ENCODE measurements at places on chromosomes 13 and 19.

DNA sequence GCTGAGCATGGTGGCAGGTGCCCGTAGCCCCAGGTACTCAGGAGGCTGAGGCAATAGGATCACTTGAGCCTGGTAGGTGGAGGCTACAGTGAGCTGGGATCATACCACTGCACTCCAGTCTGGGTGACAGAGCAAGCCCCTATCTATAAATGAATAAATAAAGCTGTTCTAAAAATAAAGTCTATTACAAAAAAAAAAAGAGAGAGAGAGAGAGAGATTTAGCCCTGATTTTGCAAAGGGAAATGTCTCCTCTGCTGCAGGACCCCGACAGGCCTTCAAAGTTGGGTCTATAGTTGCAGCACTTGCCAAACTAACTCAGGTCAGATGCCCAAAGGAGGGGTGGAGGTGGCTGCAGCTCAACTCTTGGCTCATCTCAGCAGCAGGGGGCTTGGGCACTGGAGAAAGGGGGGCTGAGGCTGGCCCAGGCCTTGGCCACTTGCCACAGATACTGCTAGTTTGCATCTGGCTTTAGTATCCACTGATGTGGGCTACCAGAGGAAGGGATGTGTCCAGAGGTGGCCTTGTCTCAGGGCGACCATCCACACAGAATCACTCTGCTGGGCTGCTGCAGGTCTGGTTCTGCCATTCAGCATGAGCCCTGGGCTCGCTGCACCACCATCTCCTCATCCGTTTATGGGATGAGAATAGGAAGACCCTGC lies 30.8 kb upstream of the AKT2 start:
- no peak for DNase-seq

GRCh38 chr13:93953841-93954240 lies 525.6 kb downstream of the DCT start:
- DNase-seq: no peak

GRCh38 chr13:44394658-44395057 lies 21.0 kb downstream of the SERP2 start:
- DNase-seq: no peak

GRCh38 chr13:23995283-23996073 lies 98.2 kb upstream of the C1QTNF9B start:
- no peak for DNase-seq

GRCh38 chr13:50203256-50203941 lies 188.2 kb downstream of the KCNRG start:
- no peak for DNase-seq

DNA sequence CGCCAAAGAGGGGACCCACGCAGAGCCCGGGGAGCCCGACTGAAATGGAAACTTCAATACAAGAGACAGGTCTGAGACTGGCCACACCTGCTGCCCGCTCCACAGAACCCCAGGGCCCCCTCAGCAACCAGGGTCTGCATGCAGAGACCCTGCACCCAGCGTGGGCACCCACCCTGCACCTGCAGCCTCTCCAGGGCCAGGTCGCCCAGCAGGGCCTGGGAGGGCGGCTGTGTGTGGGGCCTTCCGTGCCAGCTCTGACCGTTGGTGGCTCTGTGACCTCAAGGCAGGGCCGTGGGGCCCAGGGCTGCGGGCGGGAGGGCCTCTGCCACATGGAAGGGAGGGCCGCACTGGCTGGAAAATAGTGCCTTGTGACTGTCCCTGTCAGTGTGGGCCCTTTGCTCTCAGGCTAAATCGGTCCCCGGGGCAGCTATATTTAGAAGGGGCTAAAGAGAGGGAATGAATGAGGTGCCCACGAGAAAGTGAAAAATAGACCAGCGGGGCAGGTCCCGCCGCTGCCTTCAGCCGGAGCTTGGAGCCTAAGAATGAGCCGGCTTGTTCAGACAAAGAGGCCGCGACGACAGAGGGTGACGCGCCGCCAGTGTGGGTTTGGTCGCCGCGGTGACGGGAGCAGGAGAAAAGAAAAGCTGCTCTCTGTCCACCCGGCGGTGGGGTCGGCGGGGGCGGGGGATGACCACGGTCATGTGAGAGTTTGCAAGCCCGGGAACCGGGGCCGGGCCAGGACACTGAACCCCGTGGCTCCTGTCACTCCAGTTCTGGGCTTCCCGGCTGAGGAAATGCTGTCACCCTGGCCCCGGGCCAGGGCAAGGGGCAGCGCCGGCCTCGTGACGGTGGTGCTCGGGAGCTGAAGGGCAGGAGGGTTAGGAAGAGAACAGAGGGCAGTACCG lies 70.5 kb downstream of the GADD45B start:
- DNase-seq: no peak

GRCh38 chr13:35909837-35910540 lies 221.2 kb downstream of the DCLK1 start:
- DNase-seq: no peak

DNA sequence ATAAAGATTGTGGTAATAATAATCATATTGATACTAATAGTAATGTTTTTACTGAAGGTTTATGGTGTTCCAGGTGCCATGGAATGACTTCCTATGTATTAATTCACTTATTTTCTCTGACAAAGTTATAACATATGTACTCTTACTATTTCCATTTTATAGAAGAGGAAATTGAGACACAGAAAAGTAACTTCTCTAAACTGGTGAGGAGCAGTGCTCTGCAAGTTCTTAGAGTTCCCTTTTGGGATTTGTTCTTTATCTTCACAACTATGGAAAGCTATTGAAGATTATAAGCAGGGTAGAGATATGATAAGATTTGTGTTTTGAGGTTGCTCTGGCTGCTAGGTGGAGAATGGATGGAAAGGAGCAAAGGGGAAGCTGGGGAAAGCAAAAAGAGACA lies 83.9 kb upstream of the OLFM4 start:
- DNase-seq: no peak

GRCh38 chr13:96460609-96461008 lies 370.7 kb downstream of the HS6ST3 start:
- DNase-seq: no peak

GRCh38 chr19:31348481-31349159 lies 616 bp downstream of the TSHZ3 start:
- DNase-seq: no peak

- DNase-seq: no peak
These were observed 31.5 kb upstream of the MEDAG start for GRCh38 chr13:30874561-30874960.

DNA sequence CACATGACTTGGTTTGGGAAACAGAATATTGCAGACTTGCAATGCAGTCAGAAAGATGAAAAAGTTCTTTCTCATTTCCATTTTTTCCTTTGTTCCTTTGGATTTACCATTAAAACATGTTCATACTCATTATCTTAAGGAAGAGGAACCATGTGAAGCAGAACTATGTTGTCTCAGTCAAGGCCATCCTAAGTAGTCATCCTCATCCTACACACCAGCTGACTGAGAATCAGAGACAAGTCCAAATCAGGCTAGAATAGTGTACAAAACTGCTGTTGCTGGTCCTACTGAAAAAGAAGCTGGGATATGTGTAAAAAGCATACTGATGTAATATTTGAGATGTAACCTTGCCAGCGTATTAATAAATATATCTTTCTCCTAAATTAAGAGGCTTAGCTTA lies 433.4 kb downstream of the SLITRK5 start:
- DNase-seq: no peak

DNA sequence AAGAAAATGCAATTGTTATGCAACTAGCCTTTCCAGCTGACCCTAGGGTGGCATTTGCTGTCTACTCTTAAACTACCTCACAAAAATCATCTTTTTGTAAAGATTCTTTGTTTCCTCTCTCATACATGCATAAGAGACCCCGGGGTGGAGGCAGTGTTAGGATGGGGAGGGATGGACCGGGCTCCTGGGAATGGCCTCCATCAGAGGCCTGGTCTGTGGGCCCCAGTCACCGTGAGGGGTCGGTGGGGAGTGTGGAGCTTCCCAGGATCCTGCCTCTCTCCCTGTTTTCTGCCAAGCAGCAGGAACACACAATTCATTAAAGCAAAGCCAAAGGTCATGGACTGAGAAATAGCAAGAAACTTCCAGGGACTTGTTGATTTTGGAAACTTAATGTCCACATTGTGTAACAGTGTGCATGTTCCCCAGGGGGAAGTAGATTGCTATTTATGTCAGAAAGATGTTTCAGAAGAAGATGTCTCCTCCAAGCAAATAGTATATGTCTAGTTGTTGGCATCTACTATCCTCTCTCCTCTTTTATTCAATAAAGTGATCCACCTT lies 241.4 kb downstream of the ENOX1 start:
- no peak for DNase-seq

DNA sequence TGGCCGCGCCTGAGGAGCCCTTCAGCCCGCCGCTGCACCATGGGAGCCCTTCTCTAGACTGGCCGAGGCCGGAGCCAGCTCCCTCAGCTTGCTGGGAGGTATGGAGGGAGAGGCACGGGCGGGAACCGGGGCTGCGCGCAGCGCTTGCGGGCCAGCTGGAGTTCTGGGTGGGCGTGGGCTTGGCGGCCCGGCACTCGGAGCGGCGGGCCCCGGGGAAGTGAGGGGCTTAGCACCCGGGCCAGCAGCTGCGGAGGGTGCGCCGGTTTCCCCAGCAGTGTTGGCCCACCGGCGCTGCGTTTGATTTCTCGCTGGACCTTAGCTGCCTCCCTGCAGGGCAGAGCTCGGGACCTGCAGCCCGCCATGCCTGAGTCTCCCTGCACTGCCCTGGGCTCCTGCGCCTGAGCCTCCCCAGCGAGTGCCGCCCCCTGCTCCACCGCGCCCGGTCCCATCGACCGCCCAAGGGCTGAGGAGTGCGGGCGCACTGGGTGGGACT lies 1890.0 kb upstream of the PCDH20 start:
- DNase-seq: no peak

- no peak for DNase-seq
These were observed 6.4 kb downstream of the EPN1 start for GRCh38 chr19:55681131-55682092.

GRCh38 chr13:94435604-94436226 lies 43.8 kb downstream of the DCT start:
- DNase-seq: peak; percentile 82

DNA sequence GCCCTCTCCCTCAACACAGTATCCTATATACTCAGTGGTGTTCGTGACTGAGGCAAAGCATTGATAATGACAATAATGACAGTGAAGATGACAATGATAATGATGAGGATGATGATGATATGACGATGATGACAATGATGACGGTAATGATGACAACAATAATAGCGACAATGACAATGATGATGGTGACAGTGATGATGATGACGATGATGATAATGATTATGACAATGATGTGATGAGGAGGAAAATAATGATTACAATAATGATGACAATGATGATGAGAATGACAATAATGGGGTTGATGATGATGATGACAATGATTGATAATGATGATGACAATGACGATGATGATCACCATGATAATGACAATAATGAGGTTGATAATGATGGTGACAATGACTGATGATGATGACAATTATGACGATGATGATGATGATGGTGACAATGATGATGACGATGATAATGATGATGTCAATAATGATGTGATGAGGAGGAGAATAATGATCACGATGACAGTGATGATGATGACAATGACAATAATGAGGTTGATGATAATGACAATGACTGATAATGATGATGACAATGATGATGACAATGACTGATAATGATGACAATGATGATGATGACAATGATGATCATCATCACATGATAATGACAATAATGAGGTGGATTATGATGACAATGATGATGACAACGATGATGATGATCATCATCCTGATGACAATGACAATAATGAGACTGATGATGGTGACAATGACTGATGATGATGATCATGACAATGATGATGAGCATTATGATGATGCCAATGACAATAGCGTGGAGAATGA lies 16.7 kb downstream of the ELSPBP1 start:
- DNase-seq: no peak

DNA sequence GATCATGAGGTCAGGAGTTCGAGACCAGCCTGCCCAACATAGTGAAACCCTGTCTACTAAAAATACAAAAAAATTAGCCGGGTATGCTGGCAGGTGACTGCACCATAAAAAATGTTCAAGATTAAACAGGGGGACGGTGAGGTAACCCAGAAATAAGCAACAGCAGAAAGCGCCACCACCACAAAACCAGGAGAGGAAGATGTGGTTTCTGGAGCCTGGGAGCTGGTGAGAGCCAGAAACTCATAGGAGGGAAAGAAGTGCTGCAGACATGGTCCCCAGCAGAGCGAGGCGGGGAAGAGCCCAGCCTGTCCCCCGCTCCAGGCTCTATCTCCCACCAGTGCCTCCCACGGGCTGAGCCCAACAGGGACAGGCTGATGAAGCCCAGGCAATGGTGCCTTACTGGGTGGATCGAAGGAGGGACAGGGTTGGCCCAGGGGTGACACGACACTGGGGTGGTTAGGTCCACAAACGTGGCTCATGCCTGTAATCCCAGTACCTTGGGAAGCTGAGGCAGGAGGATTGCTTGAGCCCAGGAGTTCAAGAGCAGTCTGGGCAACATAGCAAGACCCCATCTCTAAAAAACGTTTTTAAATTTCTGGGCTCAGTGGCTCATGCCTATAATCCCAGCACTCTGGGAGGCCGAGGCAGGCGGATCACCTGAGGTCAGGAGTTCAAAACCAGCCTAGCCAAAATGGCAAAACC lies 19.0 kb downstream of the SPC24 start:
- no peak for DNase-seq

- no peak for DNase-seq
These were observed 171.9 kb downstream of the TBC1D4 start for GRCh38 chr13:75309981-75310580.

DNA sequence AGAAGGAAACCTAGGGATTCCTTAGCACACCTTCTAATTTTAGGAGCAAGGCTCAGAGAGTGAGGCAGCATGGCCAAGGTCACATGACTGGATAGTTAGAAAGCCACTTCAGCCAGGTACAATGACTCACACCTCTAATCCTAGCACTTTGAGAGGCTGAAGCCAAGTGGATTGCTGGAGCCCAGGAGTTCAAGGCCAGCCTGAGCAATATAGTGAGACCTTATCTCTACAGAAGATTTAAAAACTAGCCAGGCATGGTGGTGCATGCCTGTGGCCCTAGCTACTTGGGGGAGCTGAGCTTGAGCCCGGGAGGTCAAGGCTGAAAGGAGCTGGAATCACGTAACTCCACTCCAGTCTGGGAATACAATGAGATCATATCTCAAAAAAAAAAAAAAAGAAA lies 69.2 kb downstream of the TEX26 start:
- peak; percentile 33 for DNase-seq

Data from NCI-H524 (cell line).